ENCODE measurements at places on chromosomes 2 and 18. TPM values are rescaled to one million over a fixed set of nuclear protein-coding genes. Genes with fewer than 3 reads are reported as not detected.

The TTC27 gene
- total RNA-seq, result 29.0 TPM

The TXNDC2 gene
- not detected for total RNA-seq

GRCh38 chr18:48009116-48009745 lies 78.8 kb upstream of the SMAD2 start:
- no peak for DNase-seq

The NGEF gene
- total RNA-seq, result 22.8 TPM

DNA sequence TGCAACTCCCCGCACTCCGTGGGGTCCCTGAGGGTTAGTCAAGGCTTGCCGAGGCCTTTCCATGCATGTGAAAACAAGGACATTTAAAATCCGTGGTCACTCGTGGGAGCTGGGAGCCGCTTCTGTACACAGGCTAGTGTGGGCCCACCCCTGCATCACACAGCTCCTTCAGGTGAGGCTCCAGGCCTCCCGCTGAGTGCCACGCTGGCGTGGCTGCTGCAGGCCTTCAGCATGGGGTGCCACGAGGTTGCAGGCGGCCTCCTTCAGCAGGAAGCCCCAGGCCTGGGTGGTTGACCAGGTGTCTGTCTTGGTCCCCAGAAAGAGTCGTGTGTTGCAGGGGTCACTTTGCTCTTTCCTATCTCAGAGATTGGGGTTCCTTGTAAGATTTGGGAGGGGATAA lies 6.6 kb downstream of the KLHL30 start:
- no peak for DNase-seq

The SH3RF3 gene
- 12.3 TPM for total RNA-seq

DNA sequence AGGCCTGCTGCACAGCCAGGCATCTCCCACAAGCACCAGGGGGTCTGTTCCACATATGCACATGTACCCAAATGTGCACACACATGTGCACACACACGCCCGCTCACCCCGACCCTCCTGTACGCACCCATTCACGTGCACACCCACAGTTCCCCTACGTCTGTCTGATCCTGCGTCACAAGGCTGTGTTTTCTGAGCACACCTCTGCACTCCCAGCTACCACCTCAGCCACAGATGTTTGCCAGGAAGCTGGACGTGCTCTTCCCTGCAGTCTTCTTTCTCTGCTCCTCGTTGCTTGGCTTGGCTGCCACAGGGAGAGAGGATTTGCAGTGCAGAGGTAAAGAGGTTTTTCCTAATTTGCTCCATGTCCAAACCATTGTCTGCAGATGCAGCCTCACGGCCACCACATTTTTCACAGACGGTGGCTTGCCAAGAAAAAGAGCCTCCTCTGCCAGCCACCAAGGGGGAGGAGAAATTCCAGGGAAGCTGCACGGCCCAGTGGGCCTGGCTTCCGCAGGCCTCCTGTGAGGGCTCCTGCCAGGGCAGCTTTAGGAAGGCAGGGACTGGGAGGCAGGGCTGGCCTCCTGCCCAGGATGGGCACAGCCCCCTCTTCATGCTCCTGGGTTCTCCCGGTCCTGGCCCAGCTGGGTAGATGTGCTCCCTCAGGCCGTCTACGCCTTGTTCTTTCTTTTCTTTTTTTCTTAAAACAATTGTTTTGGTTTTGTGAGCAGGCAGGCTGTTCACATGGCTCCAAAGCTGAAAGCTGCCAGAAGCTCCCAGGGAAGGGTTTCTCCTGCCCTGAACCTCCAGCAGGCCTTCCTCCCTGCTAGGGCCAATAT lies 29.3 kb upstream of the HS6ST1 start:
- peak; percentile 74 for DNase-seq

The CHRNG gene
- total RNA-seq, result 0.16 TPM

Data from occipital lobe (tissue), 3 donors.